Activated CD4-positive, alpha-beta T cell treated with anti-CD3 and anti-CD28 coated beads, Interleukin-2, Interleukin-6, amounts not matched to agents 100 ng/mL and 50 ng/mL, durations not matched to agents 16 hours and 8 hours (primary cell): ENCODE measurements at places on chromosomes 4 and X.

GRCh38 chr4:148300877-148301276 lies 141.3 kb downstream of the NR3C2 start:
- no peak for DNase-seq

DNA sequence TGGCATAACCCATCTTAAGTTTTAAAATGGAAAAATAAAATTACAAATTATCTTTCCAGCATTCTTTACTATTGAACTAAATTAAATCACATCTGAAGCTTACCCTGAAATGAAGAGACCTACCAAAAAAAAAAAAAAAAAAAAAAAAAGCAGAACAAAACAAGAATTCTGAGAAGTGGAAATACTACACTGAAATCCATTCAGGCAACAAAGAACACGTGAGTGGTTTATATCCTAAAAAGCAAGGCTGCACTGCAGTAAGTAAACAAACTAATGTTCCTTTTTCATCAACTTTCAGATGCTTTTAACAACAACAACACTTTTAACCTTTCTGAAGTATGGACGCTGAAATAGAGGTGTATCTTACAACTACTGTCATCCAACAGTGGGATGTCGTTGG lies 7.5 kb downstream of the FRYL start:
- no peak for DNase-seq

GRCh38 chr4:138494931-138495330 lies 252.8 kb upstream of the SLC7A11 start:
- no peak for DNase-seq

GRCh38 chrX:51332188-51332942 lies at the start of gene NUDT10:
Gene NUDT10 (plus strand): TSS chrX:51332822. CDS start chrX:51332966, 144 bp downstream.
- DNase-seq, result peak; percentile 32

DNA sequence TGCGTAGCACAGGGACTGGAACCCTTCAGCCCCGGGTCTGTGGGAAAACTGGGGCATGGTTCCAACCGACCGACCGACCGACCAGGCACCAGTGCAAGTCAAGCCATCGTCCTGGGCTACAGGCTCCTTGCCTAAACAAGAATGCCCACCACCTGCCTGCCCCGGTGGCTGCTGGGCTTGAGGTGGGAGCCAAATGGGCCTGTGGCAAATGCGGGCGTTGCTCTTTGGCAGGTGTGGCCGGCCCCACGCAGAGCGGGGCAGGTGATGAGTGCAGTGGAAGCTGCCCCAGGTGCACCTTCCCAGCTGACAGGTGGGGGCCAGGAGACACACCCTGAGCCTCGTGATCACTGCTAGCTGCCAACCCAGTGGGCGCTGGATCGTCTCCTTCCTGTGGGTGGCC lies 77.9 kb downstream of the MTMR1 start:
- no peak for DNase-seq

- no peak for DNase-seq
Measured at GRCh38 chr4:153220682-153221395, 16.6 kb downstream of the TRIM2 start.

GRCh38 chr4:184349283-184350039 lies 124.9 kb downstream of the IRF2 start:
- DNase-seq, result no peak

DNA sequence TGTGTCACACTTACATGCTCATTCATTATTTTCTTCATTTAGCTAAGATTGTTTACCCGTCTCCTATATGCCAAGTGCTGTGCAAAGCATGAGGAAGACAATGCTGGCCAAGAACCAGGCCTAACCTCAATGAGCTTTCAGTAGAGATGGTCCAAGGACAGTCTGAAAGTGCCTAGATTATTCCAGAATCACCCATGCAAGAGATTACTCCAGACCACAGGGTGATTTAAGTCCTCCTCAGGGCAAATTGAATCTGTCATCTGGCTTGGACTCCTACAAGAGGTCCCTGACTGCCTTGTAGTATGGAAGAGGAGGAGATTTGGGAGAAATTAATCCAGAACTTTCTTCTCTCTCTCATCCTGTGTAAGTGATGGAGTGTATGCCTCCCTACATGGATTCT lies 99.4 kb upstream of the NDP start:
- DNase-seq, result no peak

GRCh38 chr4:10593130-10593529 lies 91.4 kb downstream of the CLNK start:
- no peak for DNase-seq

DNA sequence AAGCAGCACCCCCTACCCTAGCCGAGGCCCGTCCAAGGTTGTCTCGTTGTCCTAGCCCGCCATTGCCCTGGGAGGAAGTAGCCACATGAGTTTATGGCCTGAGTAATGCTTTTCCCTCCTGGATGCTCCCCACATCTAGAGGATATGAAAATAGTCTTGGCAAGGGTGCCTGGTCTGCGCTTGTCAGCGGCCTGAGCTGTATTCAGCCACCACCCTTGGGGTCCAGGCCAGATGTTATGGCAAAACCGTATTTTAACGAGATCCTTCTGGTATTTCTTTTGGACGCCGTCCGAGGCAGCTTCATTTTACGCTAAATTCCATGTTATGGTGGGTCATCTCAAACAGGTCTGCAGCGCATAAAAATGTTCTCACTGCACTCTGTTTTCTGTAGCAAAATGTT lies 89.3 kb downstream of the GPR143 start:
- no peak for DNase-seq

- DNase-seq, result peak; percentile 48
Measured at GRCh38 chrX:134338527-134338926, 101.5 kb downstream of the CCDC160 start.

GRCh38 chr4:8364848-8365350 lies 75.6 kb downstream of the ACOX3 start:
- no peak for DNase-seq

- DNase-seq, result no peak
Measured at GRCh38 chrX:445727-446126, 59.0 kb upstream of the PPP2R3B start.

- DNase-seq, result no peak
Measured at GRCh38 chr4:106034751-106035150, 139.5 kb downstream of the NPNT start.

GRCh38 chr4:47490550-47490949 lies 5.5 kb downstream of the ATP10D start:
- DNase-seq, result peak; percentile 33

GRCh38 chrX:71118985-71119535 lies 664 bp downstream of the MED12 start:
- DNase-seq, result no peak

- DNase-seq, result no peak
Measured at GRCh38 chr4:120919358-120919757, 3.2 kb downstream of the PRDM5 start.

- no peak for DNase-seq
Measured at GRCh38 chr4:183798301-183799253, 106.5 kb upstream of the STOX2 start.

- no peak for DNase-seq
Measured at GRCh38 chr4:83947830-83948193, 411.9 kb downstream of the GPAT3 start.

- DNase-seq, result no peak
Measured at GRCh38 chr4:60216752-60217151, 983.4 kb upstream of the ADGRL3 start.

- peak; percentile 19 for DNase-seq
Measured at GRCh38 chr4:108762559-108763225, at the start of gene ETNPPL. Gene ETNPPL (minus strand): TSS chr4:108763053. CDS start chr4:108762898, 155 bp downstream.

GRCh38 chr4:119525771-119526712 lies 102.6 kb downstream of the PDE5A start:
- no peak for DNase-seq

DNA sequence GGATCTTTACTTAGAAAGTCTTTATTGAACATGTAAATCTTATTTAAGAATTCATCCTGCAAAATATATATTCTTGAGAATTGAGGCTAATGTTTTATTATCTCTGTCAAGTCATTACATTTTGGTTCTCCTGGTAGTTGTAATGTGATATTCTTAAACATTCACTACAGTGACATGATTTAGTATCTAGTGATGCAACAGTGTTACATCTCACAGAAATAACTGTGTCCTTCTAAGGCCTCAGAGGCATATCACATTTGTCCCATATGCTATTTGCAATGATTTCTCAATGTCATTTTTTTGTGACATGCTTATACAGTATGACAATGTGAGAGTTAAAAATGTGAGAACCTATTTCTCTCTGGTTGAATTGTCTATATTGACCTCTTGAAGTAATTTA lies 34.1 kb downstream of the PRRG1 start:
- DNase-seq, result no peak

GRCh38 chr4:22264261-22264660 lies 251.6 kb downstream of the ADGRA3 start:
- DNase-seq, result no peak

DNA sequence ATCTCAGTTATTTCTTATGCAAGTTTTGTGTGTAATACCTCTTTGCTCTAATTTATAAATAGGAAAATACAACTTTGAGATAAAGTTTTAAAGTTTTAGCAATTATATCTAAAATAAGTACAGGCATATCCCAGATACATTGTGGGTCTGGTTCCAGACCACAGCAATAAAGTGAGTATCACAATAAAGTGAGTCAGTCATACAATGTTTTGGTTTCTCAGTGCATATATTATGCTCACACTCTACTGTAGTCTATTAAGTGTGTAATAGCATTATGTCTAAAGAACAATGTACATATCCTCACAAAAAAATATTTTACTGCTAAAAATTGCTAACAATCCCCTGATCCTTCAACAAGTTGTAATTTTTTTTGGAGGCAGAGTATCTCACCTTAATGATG lies 49.2 kb downstream of the ANAPC10 start:
- no peak for DNase-seq

DNA sequence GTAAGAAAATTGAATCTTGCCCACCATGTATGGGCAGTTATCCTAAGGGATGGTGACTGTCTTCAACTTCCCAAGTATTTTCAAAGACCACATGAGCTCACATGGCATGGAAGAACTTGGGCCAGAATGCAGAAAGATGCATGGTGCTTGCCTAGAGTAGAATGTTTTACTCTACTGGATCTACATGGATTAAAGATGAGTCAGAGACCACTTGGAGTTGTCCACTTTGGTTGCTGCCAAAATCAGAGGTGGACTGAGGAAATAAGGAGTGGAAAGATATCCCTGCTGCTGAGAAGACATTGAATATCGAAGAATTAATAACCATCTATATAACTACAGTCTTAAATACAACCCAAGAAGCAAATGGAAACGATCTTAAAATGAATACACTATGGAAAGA lies 498.1 kb downstream of the NLGN4X start:
- no peak for DNase-seq

DNA sequence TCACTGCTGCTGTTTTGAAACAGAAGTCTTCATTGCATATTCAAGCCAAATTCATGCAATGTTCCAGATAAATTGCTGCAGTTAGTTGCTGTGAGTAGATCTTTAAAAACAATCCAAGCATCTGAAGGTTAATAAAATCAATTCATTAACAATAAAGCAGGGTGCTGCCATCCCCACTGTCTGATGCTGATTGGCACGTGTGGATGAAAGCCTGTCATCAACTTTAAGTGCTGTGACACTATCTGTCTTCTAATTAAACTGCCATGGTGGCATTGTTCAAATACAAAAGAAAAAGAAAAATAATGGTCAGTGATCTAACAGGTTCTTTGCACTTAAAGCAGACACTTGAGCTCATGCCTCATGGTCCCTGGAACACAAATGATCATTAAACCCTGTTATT lies 63.0 kb upstream of the MND1 start:
- DNase-seq, result no peak

- DNase-seq, result no peak
Measured at GRCh38 chr4:166413356-166413755, 540.3 kb downstream of the TLL1 start.

- peak; percentile 56 for DNase-seq
Measured at GRCh38 chr4:184471881-184472613, 2.3 kb downstream of the IRF2 start.

GRCh38 chr4:138775890-138776289 lies 239.7 kb upstream of the NOCT start:
- DNase-seq, result no peak

DNA sequence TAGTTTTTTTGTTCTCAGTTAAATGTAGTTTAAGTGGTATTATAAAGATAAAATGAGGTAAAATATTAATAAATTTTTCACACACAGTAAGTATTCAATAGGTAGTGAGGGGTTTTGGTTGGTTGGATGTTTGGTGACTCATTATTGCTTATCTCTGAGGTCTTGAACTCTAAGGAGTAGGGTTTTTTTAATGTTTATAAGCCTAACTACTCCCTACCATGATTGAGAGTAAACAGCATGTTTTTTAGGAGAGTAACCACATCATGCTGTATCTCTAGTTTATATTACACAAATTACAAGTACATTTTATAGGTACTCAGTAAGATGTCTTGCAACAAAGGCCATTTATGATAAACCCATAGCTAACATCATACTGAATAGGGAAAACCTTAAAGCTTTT lies 181.6 kb downstream of the MAPK10 start:
- no peak for DNase-seq

DNA sequence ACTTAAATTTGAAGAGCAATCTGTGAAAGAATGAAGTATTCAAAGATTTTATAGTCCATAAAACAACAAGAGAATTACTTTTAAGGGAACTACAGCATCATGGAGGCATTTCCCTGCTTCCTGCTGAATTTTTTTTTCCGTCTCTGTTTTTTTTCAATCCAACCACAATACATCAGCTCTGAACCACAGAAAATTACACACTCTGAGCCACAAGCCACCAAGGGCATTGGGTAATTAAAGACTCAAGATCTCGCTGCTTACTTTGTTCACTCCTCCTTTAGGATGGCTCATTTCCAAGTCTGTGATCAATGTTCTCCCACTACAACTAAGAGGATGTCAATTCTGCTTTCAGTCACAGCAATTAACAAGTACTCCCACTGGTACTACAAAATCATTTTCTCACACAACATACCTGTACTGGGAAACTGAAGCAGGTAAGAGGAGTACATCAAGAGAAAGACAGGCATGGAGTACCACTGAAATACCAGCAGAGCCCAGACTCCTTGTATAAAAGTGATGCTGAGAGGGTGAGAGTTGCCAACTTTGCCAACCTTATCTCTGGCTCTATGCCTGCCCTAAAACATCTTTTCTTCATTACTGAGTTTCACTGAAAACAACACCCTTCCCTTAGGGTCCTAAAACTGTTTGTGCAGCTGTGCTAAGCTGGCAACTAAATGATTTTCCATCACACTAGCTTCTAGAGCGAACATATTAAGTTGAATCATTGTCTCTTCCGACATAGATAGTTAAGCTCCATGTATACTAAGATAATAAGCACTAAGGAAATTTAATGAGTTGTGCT lies 105.8 kb upstream of the MAGEB18 start:
- DNase-seq, result no peak

DNA sequence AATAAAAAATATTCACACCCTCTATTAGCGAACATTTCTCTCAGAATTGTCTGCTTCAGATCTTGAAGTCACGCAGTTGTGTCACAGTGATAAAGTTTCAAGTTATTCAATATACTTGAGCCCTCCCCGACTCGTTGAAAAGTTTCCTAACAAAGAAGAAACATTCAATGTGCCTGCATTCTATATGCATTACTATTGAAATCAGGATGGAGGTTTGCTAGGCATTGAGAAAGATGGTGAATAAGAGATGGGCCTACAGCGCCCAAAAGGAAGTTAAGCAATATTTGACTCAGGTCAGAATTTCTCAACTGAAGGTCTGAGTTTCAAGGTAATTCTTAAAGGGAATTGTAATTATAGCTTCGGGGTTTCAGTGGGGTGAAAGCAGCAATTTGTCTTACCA lies 6.1 kb downstream of the TCEANC start:
- DNase-seq, result no peak

GRCh38 chr4:169167957-169168858 lies 102.5 kb downstream of the SH3RF1 start:
- peak; percentile 37 for DNase-seq

GRCh38 chr4:165592386-165592785 lies 213.6 kb downstream of the CPE start:
- no peak for DNase-seq

GRCh38 chr4:161869511-161869910 lies 294.3 kb downstream of the FSTL5 start:
- DNase-seq, result no peak
